ENCODE measurements at places on chromosomes 7 and 10. TPM values are rescaled to one million over a fixed set of nuclear protein-coding genes. Genes with fewer than 3 reads are reported as not detected.

The BTBD16 gene
- total RNA-seq, result not detected

The SYT15B gene
- total RNA-seq, result 0.08 TPM

The PRXL2A gene
- total RNA-seq, result 31.8 TPM

GRCh38 chr10:63221950-63222349 is 88.8 kb downstream of the NRBF2 start:
- H3K27ac ChIP-seq, result no peak overlapping the region
- H3K27me3 ChIP-seq, result no peaks in the 10 kb centered on the region
- DNase-seq, result no peak
- H3K4me1 ChIP-seq, result peaks cover 46% of the 10 kb centered on the region
- H3K36me3 ChIP-seq, result no peaks in the 10 kb centered on the region

GRCh38 chr10:95375418-95375817 is 84.6 kb upstream of the PDLIM1 start:
- H3K27me3 ChIP-seq, result no peaks in the 10 kb centered on the region
- peaks cover 17% of the 10 kb centered on the region for H3K4me1 ChIP-seq
- no peaks in the 10 kb centered on the region for H3K36me3 ChIP-seq
- DNase-seq, result no peak
- H3K4me3 ChIP-seq, result no peak overlapping the region
- H3K27ac ChIP-seq, result no peak overlapping the region
